Cardiac muscle cell (in vitro differentiated cells and primary cell): ENCODE measurements at places on chromosomes 12 and 14.

- DNase-seq = no peak
Observed at GRCh38 chr14:100748944-100749343, 22.3 kb downstream of the DLK1 start.

GRCh38 chr12:52759218-52759617 is 17.9 kb downstream of the KRT76 start:
- no peak for DNase-seq

GRCh38 chr14:61698206-61698980 is 3.1 kb downstream of the HIF1A start:
- DNase-seq = peak; percentile 35

DNA sequence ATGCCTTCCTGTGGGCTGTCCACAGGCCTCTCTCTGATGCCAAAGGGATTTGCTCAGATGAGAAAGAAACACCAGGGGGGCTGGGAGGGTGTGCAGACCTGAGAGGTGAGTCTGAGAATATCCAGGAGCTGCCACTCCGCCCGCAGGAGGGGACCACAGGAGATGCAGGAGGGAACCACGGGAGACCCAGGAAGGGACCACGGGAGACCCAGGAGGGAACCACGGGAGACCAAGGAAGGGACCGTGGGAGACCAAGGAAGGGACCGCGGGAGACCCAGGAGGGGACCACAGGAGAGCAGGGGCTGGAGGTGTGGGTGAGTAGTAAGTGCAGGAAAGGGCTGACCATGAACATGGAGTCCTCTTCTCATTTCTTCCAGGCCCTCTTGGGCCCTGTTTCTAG is 74.6 kb upstream of the SFSWAP start:
- DNase-seq = no peak

GRCh38 chr12:59695379-59695778 is 99.5 kb downstream of the SLC16A7 start:
- no peak for DNase-seq

- DNase-seq = no peak
Observed at GRCh38 chr12:123427036-123427769, 9.3 kb downstream of the RILPL2 start.

- DNase-seq = peak; percentile 40
Observed at GRCh38 chr12:76706101-76706500, 57.8 kb upstream of the ZDHHC17 start.

DNA sequence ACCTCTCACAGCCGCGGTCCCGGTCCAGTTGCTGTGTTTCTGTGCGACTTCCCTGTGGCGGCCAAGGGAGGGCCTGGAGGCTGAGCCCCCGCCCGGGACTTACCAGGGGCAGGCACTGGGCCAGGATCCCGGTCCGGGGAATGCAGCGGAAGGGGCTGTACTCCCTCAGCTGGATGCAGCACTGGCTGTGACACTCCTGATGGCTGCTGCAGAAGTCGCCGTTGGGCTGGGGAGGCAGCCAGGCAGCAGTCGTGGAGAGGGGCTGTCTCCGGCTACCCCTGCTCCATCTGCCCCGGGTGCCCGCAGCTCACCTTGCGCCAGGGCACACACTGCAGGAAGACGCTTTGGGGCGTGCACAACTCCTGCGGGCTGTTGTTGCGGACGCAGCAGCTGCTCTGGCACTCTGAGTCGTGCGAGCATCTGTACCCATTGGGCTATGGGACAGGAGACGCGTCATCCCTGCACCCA is 6.2 kb downstream of the LRCOL1 start:
- DNase-seq = no peak

- DNase-seq = no peak
Observed at GRCh38 chr12:53479331-53479730, 19.9 kb downstream of the MAP3K12 start.

- no peak for DNase-seq
Observed at GRCh38 chr14:51889851-51890250, 29.4 kb downstream of the GNG2 start.
